ENCODE measurements at places on chromosomes 12 and 14.

DNA sequence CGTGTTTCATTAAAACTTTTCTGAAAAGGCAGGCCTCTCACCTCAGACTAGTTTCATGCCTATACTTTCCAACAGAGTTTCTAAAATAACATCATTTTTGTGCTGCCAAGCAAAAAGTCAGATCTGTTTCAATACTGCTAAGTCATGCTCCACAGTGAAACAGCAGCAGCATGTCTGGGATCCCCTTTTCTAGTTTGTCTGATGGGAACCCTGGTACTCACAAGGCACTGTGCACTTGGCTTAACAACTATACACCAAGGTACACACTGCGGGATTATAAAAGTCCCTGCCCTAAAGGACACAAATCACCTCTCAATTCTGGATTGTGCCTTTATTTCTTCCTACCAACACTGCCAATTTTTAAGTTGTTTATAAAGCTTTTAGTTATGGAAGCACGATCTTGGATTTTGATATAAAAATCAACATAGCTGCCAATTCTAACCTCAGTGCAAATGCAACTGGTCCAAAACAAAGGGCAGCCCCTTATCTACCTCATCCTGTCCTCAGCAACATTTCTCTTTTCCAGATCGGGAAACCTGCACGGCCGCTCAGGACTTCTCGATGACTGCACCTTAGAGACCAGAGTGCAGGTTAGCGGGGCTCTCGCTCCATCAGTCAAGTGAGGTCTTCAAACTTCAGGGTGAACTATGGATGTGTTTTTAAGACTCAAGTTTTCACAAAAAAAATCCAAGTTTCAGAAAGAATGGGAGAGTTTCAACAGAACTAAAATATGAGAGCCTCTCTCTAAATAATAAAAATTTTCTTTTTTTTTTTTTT, 1.7 kb upstream of the EIF5 start:
- DNase-seq = no peak

GRCh38 chr12:5140190-5140589, 96.5 kb downstream of the KCNA5 start:
- no peak for DNase-seq

DNA sequence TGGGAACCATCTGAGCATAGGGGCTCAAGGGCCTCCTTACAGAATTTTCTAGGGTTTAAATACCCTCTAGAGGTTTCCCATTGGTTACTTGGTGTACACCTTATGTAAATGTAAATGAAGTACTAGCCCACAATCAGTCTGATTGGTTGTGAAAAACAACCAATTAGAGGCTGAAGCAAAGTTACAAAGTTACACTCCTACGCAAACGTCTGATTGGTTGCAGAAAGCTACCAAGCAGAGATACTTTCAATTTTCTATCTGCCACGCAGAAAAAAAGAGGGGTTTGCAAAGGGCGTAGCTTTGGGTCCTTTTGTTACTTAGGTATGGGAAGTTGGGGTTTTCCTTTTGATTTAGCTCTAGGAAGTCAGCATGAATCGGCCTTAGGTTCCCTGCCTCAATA, 1.8 kb upstream of the TMEM19 start:
- no peak for DNase-seq

- no peak for DNase-seq
Observed at GRCh38 chr14:34129927-34130552, 179.2 kb upstream of the EGLN3 start.

DNA sequence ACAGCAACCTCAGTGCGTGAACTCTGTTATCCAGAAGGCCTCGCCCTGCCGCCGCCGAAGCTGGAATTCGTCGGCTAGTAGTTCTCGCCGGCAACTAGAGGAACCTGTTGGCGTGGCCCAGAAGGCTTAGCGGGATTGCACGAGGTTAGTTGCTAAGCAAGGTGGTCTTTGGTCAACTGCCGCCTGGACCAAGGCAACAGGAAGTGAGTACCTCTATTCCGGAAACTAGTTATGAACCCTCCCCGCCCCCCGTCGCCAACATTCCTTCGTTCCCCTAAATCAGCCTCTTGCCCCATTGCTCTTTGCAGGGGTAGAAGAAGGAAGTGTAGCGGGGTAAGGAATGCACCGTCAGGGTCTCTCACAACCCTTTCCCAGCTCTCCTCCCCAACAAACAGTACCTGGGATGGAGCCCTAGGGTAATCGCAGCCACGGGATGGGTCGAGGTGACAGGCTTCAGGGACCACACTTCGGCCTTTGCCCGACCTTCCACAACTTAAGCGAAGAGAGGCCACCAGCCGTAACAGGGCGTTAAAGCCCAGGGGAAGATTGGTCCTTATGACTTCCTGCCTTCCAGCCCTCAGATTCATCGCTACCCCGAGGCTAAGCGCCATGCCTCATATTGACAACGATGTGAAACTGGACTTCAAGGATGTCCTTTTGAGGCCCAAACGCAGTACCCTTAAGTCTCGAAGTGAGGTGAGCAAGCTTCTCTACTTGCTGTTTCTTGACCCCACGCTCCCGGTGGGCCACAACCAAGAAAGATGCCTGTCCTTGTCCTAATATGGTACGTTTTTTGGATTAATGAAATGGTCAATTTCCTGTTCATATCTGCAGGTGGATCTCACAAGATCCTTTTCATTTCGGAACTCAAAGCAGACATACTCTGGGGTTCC, at the start of gene GMPR2:
GMPR2 (plus strand) TSS at position 285 of the 893 bp plus-strand sequence; CDS start at position 610, 325 bp downstream.
- no peak for DNase-seq

DNA sequence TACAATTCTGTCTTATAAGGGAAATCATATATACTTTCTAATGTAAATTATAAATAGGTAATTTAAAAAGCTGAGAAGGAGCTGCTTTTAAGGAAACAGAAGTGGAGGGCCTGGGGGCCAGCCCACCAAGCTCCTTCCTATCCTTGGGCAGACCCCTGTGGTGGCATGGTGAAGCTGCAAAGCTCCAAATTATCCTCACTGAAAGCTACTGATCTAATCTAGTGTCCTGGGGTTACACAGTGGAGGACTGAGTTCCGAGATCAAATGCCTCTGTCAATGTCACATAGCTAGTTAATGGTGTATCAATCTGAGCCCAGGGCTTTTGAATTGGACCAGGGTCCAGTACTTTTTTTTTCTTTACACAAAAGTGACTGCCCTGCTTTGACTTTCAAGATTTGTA, 355.4 kb downstream of the CEP128 start:
- no peak for DNase-seq

GRCh38 chr14:68369281-68370056, 423.4 kb downstream of the ZFP36L1 start:
- DNase-seq = no peak

DNA sequence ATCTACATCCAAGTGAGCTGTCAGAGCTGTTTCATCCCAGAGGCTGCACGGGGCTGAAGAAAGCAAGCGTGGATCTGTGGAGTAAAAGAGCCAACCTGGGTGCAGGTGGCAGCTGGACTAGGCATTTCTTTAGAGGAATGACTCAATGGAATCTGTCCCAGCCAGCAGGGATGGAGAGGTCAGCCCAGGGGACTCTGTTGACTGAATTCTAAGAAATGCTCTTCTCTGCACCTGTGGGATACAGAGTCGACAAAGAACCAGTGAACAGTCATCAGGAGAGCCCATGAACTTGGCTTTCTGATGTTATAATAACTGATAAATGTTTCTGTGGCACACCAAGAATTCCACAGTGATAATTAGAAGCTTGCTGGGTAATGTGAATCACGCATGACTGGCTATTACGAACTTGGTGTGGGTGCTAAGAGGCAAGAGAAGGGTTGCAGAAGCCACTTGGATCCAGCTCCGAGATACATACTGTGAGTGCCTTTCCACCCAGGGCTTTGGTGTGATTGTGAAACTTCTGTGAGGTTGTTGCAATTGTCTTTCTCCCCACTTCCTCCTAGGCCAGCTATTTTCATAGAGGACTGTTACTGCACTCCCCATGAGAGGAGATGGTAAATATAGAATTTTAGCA, 16.2 kb downstream of the PYGL start:
- no peak for DNase-seq

DNA sequence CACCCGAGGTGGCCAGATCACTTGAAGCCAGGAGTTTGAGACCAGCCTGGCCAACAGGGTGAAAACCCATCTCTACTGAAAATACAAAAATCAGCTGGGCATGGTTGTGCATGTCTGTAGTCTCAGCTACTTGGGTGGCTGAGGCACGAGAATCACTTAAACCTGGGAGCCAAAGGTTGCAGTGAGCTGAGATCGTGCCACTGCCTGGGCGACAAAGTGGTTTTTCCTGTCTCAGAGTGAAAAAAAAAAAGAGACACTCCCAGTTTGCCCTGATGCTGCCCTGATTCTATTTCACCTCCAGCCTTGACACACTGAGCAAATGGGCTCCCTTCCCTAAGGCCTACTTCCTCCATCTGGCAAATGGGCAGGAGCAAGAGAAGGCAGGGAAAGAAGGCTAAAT, 28.5 kb upstream of the PLEK2 start:
- no peak for DNase-seq

DNA sequence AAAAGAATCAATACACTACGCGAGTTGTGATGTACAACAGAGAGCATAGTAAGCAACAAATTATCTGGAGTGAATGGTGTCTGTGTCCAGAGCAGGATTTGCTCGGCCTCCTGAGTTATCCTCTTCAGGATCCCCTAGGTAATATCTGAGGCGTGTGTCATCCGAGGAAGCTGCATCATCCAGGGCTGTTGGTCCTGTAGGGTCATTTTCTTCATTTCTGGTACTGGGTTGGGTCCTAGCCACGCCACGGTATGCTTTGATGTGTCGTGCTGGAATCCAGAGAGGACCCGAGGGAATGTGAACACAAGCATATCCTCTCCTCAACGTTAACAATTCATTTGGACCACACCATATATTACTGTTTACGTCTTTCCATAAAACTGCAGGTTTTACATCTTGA, 19.0 kb upstream of the CLEC4E start:
- DNase-seq = no peak

- no peak for DNase-seq
Observed at GRCh38 chr12:119835068-119835467, 42.1 kb downstream of the CIT start.
